ENCODE measurements at places on chromosomes 7 and 10.

GRCh38 chr7:1939434-1940401 lies 269.6 kb downstream of the ELFN1 start:
- DNase-seq, result no peak

DNA sequence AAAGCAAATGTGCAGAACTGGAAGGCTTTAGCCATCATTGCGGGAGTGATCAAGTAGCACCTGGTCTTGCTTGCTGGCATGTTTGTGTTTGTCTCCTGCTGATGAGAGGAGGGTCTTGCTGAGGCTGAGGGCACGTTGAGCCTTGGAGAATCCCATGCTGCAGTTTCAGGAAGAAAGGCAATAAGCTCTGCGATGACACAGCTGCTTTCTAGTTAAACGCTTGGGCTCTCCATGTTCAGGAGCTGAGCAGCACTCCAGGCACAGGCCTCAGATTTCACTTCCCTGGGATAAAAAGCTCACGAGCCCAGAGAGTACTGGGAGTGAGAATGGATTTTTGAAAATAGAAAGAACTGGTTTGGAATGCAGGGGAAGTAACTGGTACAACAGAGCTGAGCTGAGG lies 100.8 kb downstream of the LRRC18 start:
- no peak for DNase-seq

DNA sequence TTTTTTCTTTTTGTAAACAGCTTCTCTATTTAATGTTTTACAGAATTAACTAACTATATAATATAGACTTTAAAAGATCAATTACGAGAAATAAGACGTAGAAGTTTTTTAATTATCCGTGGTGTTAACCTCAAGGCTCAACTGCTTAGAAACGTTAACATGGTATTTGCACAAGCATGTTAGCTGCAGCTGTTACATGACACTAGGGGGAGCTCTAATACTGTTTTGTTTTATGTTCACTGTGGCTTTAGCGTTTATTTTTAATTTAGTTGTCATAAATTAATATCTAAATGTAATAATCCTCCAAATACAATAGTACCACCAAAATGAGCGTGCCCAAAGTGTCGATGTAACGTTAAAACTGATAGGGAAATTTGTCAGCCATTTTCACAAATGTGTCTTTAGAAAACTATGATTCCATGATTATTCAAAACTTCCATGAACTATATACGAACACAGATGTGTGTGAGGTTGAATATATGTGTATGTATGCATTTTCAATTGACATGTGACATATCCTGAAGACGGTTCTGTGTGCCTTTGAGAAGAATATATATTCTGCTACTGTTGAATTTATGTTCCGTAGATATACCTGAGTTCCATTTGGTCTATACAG lies 828.8 kb upstream of the MBL2 start:
- no peak for DNase-seq

GRCh38 chr10:4131407-4132215 lies 346.6 kb upstream of the KLF6 start:
- no peak for DNase-seq

GRCh38 chr10:68154211-68154497 lies 44.9 kb downstream of the MYPN start:
- no peak for DNase-seq

DNA sequence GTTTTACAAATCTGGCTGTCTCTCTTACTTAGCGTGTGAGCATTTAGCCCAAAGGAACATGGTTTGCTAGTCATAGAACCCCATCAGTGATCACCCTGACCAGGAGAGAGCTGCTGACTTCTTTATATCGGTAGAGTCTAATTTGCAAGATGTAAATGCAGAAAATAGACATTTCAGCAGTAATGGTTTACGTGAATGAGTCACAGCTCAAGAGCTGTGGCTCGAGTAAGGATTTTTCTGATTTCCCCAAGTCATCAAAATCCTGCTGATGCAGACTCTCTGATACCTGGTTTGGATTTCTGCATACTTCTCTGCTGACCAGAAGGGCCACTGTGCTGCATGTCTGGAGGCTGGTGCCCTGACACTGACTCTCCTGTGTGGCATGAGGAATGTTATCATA lies 25.7 kb downstream of the NUB1 start:
- no peak for DNase-seq

GRCh38 chr10:89836840-89837164 lies 135.4 kb downstream of the KIF20B start:
- no peak for DNase-seq

Measured in stimulated activated CD8-positive, alpha-beta memory T cell treated with anti-CD3 and anti-CD28 coated beads, Interleukin-7, amount 100 ng/mL, for 48 hours (primary cell).